ENCODE measurements at places on chromosomes 4 and X.

DNA sequence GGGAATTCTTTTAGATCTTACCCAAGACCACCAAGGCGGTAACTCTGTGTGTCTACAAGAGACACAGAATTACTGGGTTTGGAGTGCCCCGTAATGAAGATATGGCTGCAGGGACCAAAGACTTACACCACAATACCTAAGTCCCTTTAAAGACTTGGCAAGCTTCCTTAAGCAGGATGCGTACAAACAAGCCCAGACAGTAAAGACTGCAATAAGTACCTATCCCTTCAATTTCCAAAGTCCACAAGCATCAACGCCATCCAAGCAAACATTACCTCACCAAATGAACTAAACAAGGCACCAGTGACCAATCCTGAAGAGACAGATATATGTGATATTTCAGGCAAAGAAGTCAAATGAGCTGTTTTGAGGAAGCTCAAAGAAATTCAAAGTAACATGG, 42.3 kb upstream of the RNF128 start:
- no peak for DNase-seq

DNA sequence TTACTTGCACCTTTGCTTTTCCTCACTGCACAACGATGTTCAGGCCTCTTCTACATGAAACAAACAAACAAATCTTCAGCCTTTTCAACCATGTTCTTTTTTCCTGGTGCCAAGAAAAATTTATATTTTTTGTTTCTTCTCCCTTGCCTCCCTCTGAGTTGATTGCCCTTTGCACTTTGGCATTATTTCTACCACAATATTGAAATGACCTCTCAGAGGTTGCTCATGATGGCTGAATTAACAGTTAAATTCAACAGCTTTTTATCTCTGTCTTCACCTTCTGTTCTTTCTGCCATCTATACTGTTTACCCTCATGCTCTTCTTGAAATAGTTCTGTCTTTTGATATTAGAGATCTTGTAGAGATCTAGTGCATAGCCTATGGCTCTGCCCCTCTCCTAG, 308.9 kb downstream of the ARHGAP24 start:
- DNase-seq, result no peak

- no peak for DNase-seq
Measured at GRCh38 chr4:144868309-144868708, 222.4 kb downstream of the HHIP start.

DNA sequence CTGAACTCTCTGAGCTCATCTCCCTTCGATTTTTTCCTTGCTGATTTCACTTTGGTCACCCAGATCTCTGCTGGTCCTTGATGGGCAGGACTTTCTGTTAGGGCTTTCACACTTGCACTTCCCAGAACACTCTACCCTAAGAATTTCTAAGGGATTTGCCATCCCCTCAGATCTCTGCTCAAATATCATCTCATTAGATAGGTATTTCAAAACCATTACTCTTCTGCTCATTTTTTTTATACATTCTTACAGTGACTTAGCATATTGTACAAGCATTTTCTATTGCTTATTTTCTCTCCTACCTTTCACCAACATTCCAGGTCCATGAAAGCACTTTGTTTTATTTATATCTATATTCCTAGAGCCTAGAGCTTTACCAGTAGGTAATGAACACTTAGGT, 913.3 kb downstream of the PDHA2 start:
- no peak for DNase-seq

GRCh38 chr4:151169223-151169622, 69.8 kb downstream of the RPS3A start:
- no peak for DNase-seq

- DNase-seq, result no peak
Measured at GRCh38 chr4:16862697-16863096, 35.7 kb downstream of the LDB2 start.

GRCh38 chr4:15755321-15756155, 22.6 kb upstream of the CD38 start:
- peak; percentile 80 for DNase-seq

All from activated T-cell treated with anti-CD3 and anti-CD28 coated beads, Interleukin-2, amount 50 U/mL, for 48 hours (primary cell).